ENCODE measurements at places on chromosomes 3 and 15. TPM values are rescaled to one million over a fixed set of nuclear protein-coding genes. Genes with fewer than 3 reads are reported as not detected.

LRTM1 gene
- total RNA-seq = not detected

OR5K2 gene
- not detected for total RNA-seq

CELSR3 gene
- 4.4 TPM for total RNA-seq

AMOTL2 gene
- total RNA-seq = 52.4 TPM

TMEM158 gene
- 15.2 TPM for total RNA-seq

ADCY5 gene
- 0.34 TPM for total RNA-seq

ST3GAL6 gene
- total RNA-seq = 1.2 TPM

INKA1 gene
- 2.1 TPM for total RNA-seq
